WTC11 (cell line): ENCODE measurements at places on chromosomes 4 and X. TPM values are rescaled to one million over a fixed set of nuclear protein-coding genes. Genes with fewer than 3 reads are reported as not detected.

GRCh38 chr4:108878806-108879205, 116.0 kb upstream of the ETNPPL start:
- no peak for DNase-seq
- H3K4me1 ChIP-seq, result peaks cover 70% of the 10 kb centered on the region
- H3K4me3 ChIP-seq, result no peak overlapping the region
- 0 out of 2 replicates have a peak overlapping the region, but pooled peaks have one; percentile 78 for H3K27ac ChIP-seq
- H3K36me3 ChIP-seq, result no peaks in the 10 kb centered on the region

- H3K27me3 ChIP-seq, result no peaks in the 10 kb centered on the region
- no peak for DNase-seq
- no peak overlapping the region for H3K4me3 ChIP-seq
- no peak overlapping the region for H3K27ac ChIP-seq
- no peaks in the 10 kb centered on the region for H3K4me1 ChIP-seq
Measured at GRCh38 chr4:113845138-113845537, 83.6 kb upstream of the CAMK2D start.

The RAB40AL gene
- total RNA-seq, result 0.20 TPM in 1 of 3 replicates, not detected in the others

- H3K4me1 ChIP-seq, result peaks cover 5% of the 10 kb centered on the region
- no peak for DNase-seq
- H3K27me3 ChIP-seq, result peaks cover 5% of the 10 kb centered on the region; the same call in 1 of the 2 replicates
- no peak overlapping the region for H3K4me3 ChIP-seq
- H3K27ac ChIP-seq, result no peak overlapping the region
Measured at GRCh38 chr4:6902318-6903042, 7.1 kb upstream of the TBC1D14 start.

GRCh38 chr4:3830774-3831528, 64.8 kb downstream of the ADRA2C start:
- no peak overlapping the region for H3K27ac ChIP-seq
- DNase-seq, result no peak
- no peaks in the 10 kb centered on the region for H3K36me3 ChIP-seq
- H3K27me3 ChIP-seq, result peaks cover 3% of the 10 kb centered on the region; the same call in 1 of the 2 replicates
- peaks cover 43% of the 10 kb centered on the region for H3K4me1 ChIP-seq

GRCh38 chrX:2561456-2561855, 60.7 kb upstream of the DHRSX start:
- DNase-seq, result no peak
- H3K27me3 ChIP-seq, result no peaks in the 10 kb centered on the region; the same call in 1 of the 2 replicates
- H3K27ac ChIP-seq, result no peak overlapping the region
- no peaks in the 10 kb centered on the region for H3K36me3 ChIP-seq
- peaks cover 11% of the 10 kb centered on the region for H3K4me1 ChIP-seq
- no peak overlapping the region for H3K4me3 ChIP-seq

- peaks cover 62% of the 10 kb centered on the region for H3K36me3 ChIP-seq
- H3K27ac ChIP-seq, result peak overlapping the region; percentile 100; the same call in 1 of the 2 replicates
- no peaks in the 10 kb centered on the region for H3K27me3 ChIP-seq
- H3K4me3 ChIP-seq, result peak overlapping the region; percentile 98
Measured at GRCh38 chr4:82371497-82371896, 2.3 kb downstream of the HNRNPD start.

The NPFFR2 gene
- 2.5 to 3.0 TPM (median 2.7 TPM) in 3 replicates for total RNA-seq

- H3K4me3 ChIP-seq, result no peak overlapping the region
- no peaks in the 10 kb centered on the region; the same call in 1 of the 2 replicates for H3K36me3 ChIP-seq
- peaks cover 5% of the 10 kb centered on the region for H3K4me1 ChIP-seq
Measured at GRCh38 chr4:178894126-178894525, 1451.9 kb upstream of the AGA start.

The PASD1 gene
- total RNA-seq, result 0.07 TPM in 1 of 3 replicates, not detected in the others

DNA sequence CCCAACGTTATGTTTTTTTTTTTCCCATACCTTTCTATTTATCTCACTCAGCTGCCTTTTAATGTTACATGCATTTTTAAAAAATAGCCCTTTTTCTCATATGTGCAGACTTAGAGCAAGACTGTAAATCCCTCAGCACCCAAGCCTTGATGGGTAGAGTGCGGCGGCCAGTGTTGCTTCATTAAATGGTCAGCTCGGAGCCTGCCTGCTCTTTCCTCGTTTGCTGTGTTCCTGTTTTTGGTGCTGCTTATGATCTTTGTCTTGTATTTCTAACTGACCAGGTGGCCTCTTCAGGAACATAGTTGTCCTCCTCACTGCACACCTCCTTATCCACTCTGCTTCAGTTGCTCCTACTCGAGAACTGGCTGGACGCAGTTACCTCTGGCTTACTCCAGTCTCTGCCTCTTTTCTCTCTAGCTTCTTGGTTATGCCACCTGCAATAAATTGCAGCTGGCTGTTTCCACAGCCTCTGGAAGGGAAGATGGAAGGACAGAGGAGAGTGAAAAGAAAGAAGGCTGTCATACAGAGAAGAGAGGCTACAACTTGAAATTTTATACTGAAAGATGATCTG, 10.7 kb downstream of the RBPJ start:
- H3K4me1 ChIP-seq, result peaks cover 67% of the 10 kb centered on the region
- no peak for DNase-seq
- peak overlapping the region; percentile 72 for H3K27ac ChIP-seq
- no peaks in the 10 kb centered on the region for H3K36me3 ChIP-seq
- peak overlapping the region; percentile 59 for H3K4me3 ChIP-seq

DNA sequence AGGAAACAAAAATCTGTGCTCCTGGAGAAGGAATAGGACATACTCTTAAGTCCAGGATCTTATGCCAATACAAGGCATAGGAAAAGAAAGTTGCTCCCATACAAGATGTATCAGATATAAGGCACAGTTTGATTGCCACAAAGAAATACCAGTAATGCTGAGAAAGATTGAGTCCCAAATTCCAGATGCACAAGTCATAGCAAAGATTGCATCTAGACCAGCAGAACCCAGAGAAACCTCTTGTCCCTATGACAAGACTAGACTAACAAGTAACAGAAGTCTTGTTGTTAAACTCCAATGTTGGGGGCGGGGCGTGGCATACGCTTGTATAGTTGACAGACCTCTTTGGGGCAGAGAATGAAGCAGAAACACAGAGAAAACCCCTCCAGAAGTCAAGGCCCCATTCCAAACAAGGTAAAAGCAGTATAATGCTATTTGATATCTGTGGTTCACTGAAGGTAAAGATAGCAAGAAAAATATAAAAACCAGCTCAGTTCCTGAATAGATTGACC, 671.5 kb upstream of the GRIA3 start:
- no peak overlapping the region for H3K4me3 ChIP-seq
- H3K27ac ChIP-seq, result no peak overlapping the region
- no peaks in the 10 kb centered on the region for H3K36me3 ChIP-seq
- H3K4me1 ChIP-seq, result no peaks in the 10 kb centered on the region
- DNase-seq, result no peak

The CACNA1F gene
- total RNA-seq, result 1.6 to 2.7 TPM (median 1.8 TPM) in 3 replicates

The CABS1 gene
- not detected in 3 replicates for total RNA-seq

DNA sequence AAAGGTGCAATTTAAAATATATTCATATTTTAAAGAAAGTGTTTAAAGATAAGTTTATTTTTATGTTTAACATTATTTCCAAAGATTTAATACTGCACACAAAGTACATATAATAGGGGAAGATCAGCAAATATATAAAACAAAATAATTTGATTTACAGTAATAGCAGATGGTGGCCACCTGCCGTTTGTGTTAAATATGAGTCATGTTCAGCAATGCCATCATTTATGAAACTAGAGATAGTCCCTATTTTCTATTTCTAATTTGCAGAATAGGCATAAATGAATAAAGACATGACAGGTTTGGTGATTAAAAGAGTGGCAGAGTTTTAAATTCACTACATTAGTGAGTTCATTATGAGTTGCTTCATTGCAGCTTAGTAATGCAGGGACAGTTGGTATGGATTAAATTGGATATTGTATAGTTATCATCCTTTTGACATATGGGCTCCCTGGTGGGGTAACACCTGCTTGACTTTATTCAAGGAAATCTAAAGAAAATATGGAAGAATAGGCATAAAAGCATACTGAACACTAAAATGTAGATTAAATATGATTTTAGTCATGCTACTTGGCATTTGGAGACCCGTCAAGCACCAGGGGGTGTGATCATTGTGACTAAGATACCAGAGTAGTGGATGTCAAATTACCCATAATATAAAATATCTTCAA, 78.8 kb upstream of the BANK1 start:
- H3K36me3 ChIP-seq, result peaks cover under 1% of the 10 kb centered on the region
- DNase-seq, result no peak
- H3K4me1 ChIP-seq, result no peaks in the 10 kb centered on the region
- no peaks in the 10 kb centered on the region; the same call in 1 of the 2 replicates for H3K27me3 ChIP-seq

DNA sequence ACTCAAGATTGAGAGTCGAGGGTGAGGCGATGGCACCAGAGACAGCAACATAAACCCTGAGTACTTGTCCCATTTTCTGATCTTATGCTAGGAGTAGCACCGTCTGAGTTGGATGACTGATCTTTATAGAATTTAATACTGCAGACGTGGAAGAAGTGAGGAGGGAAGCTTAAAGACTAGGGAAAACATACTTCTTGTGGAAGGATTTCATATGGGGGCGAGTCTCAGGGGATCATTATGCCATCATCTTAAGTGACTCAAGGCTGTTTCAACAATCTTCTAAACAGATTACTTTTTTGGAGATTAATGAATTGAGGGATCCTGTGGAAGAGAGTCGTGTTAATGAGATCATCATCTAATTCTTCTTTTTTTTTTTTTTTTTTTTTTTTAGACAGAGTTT, 17.2 kb upstream of the FAT1 start:
- H3K27me3 ChIP-seq, result no peaks in the 10 kb centered on the region
- H3K36me3 ChIP-seq, result no peaks in the 10 kb centered on the region
- no peak overlapping the region for H3K4me3 ChIP-seq
- no peak overlapping the region for H3K27ac ChIP-seq

- peak overlapping the region; percentile 89 for H3K4me3 ChIP-seq
- peak overlapping the region; percentile 90 for H3K27ac ChIP-seq
- no peaks in the 10 kb centered on the region for H3K36me3 ChIP-seq
- no peak for DNase-seq
- H3K4me1 ChIP-seq, result peaks cover 32% of the 10 kb centered on the region
Measured at GRCh38 chrX:37350034-37350365, 836 bp downstream of the PRRG1 start.

The PPP3CA gene
- 35.3 to 41.6 TPM (median 36.3 TPM) in 3 replicates for total RNA-seq

DNA sequence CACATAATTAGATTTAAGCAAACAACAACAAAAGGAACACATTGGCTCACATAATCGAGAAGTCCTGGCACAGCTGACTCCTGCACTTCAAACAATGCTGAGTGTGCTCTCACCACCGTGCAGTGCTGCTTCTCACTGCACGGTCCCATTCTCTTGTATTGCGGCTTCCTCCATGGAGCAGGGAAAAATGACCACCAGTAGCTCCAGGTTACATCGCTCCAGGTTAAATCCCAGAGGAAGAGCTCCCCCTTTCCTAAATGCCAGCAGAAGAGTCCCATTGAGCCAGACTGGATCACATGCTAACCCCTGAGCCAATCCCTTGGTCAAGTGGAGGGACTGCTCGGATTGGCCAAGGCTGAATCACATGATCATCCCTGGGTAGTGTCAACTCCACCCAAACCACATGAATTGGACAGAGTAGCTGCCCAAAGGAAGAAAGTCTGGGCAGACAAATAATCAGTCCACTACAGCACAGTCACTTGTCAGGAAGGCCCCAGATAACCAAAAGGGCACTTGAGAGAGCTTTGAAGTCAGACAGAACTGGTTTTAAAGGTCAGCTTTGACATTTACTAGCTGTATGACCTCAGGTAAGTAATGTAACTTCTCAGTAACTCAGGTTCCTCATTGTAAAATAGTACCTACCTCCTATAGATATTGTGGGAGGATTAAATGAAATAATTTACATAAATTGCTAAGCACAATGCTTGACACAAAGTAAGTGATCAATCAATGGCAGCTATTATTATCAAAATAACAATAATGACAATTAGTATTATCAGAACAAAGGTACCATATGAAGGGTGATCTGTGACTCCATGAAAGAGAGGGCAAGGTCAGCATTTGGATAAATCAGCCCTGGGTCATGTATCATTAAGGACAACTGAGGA, 14.3 kb downstream of the TEC start:
- H3K27ac ChIP-seq, result no peak overlapping the region
- no peaks in the 10 kb centered on the region for H3K27me3 ChIP-seq
- H3K4me1 ChIP-seq, result peaks cover 8% of the 10 kb centered on the region

The NIPAL1 gene
- total RNA-seq, result 7.1 to 8.4 TPM (median 7.2 TPM) in 3 replicates

The SMR3B gene
- not detected in 3 replicates for total RNA-seq
